PC-3 (cell line): ENCODE measurements at places on chromosomes 12 and 14. TPM values are rescaled to one million over a fixed set of nuclear protein-coding genes. Genes with fewer than 3 reads are reported as not detected.

The PRPH gene
- total RNA-seq: 0.15 TPM in 1 of 2 replicates, not detected in the other

- no peaks in the 10 kb centered on the region for H3K36me3 ChIP-seq
- no peak for DNase-seq
- no peak overlapping the region for H3K4me3 ChIP-seq
- no peak overlapping the region for H3K27ac ChIP-seq
Measured at GRCh38 chr14:69017706-69018105, 38.6 kb upstream of the ACTN1 start.

GRCh38 chr12:32159925-32160324 is 53.3 kb downstream of the BICD1 start:
- no peak for DNase-seq
- H3K27ac ChIP-seq: no peak overlapping the region
- H3K4me3 ChIP-seq: no peak overlapping the region
- no peaks in the 10 kb centered on the region for H3K36me3 ChIP-seq
- H3K4me1 ChIP-seq: no peaks in the 10 kb centered on the region

DNA sequence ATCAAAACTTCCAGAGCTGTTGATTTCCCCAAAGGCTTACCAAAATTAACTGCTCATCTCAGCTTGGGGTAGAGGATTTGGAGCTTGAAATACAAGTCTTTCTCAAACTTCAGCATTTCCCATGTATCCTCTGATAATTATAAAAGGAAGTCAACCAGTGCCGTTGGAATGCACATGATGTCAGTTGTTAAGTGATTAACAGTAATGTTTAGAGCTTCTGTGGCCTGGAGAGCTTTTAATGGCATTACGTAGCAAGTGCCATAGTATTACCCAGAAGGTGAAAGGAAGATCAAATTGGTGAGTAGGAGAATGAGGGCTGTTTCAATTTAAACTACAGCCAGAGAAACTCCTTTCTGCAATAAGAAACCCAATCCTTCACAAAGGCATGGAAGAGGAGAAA is 62.5 kb upstream of the PTPRR start:
- no peak overlapping the region for H3K27ac ChIP-seq
- H3K27me3 ChIP-seq: no peaks in the 10 kb centered on the region
- no peaks in the 10 kb centered on the region for H3K36me3 ChIP-seq
- no peak overlapping the region for H3K4me3 ChIP-seq

DNA sequence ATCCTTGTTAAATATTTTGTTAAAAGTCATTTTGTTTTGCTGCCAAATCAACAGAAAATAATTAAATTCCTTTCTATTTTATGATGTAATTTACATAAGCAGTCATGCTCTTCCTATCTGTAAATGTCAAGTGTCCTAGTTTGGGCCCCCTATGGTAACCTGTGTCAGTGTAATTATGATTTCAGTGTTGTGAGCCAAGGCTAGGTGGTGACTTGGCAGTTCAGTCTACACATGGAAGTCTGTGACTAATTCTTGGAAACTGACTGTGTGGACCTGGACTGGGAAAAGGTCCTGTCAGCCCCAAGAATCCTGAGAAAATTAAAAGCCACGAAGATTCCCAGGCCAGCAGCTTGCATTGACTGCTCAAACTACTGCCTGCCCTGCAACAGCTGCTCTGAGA is 371.0 kb downstream of the FUT8 start:
- no peaks in the 10 kb centered on the region for H3K27me3 ChIP-seq
- DNase-seq: peak; percentile 3
- H3K36me3 ChIP-seq: no peaks in the 10 kb centered on the region
- H3K4me3 ChIP-seq: no peak overlapping the region
- no peak overlapping the region for H3K27ac ChIP-seq
